ENCODE measurements at places on chromosomes 4 and X.

- no peak for DNase-seq
Measured at GRCh38 chrX:68942840-68943239, 114.0 kb downstream of the EFNB1 start.

DNA sequence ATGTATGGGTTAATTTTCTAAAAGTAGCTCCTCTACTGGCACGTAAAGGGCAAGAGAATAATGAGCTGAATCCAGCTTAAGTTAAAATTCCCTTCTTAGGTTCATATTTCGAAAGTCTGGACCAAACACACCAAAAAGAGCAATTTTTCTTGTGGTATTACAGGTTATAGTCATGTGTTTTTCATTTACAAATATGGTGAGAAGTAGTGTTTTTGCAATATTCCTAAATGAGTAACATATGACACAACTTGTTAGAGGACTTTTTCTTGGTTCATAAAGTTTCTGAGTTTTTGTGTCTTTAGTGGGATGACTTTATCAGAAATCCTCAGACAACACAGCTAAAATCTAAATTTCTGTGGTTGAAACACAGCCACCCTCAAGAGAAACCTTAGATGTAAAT, 172.1 kb downstream of the AFF2 start:
- no peak for DNase-seq

DNA sequence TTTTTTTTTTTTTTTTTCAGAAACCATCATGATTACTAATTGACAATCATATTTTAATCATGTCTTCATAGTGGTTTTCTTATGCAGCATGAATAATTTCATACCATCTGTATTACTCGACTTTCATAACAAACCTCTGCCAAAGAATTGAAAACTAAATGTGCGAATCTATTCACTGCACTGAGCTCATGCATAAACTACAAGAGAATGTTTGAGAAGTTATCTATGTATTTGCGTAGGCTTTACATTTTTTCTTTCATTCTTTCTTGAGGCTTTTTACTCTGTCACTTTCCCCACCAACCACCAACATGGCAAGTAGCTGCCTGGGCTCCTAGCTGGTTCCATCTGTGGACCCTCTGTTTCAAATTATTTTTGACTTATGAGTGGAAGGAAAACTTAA, 1761.0 kb downstream of the STIM2 start:
- DNase-seq = no peak

DNA sequence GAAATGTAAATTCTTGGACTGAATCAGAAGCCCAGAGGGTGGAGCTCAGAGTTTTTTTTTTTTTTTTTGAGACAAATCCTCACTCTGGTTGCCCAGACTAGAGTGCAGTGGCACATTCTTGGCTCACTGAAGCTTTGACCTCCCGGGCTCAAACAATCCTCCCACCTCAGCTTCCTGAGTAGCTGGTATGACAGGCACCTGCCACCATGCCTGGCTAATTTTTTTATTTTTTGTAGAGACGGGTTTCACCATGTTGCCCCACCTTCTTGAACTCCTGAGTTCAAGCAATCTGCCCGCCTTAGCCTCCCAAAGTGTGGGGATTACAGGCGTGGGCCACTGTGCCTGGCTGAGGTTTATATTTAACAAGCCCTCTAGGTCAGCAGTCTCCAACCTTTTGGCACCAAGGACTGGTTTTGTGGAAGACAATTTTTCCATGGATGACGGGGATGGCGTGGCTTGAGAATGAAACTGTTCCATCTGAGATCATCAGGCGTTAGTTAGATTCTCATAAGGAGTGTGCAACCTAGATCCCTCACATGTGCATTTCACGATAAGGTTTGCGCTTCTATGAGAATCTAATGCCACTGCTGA, 76.7 kb downstream of the FHIP1A start:
- no peak for DNase-seq

- no peak for DNase-seq
Measured at GRCh38 chrX:11698702-11699101, 33.0 kb upstream of the ARHGAP6 start.

DNA sequence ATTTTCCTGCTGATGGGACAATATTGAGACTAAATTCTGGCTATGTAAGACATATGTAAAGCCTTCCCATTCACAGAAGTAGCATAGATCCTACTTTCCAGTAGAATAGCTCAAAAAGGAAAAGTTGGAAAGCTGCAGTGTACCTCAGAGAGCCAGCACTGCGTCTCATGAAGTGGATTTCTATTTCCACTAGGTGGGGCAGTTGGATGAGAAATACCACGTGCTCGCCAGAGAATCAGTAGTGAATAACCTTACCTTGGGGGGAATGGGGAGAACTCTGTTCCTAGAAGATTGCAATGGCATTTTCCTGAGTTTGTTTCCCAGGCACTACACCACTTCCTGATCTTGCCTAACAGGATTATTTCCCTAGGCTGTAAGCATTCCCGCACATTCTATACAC, 907.1 kb downstream of the FSTL5 start:
- no peak for DNase-seq

GRCh38 chr4:52071791-52072546, 20.9 kb downstream of the SPATA18 start:
- DNase-seq = no peak

DNA sequence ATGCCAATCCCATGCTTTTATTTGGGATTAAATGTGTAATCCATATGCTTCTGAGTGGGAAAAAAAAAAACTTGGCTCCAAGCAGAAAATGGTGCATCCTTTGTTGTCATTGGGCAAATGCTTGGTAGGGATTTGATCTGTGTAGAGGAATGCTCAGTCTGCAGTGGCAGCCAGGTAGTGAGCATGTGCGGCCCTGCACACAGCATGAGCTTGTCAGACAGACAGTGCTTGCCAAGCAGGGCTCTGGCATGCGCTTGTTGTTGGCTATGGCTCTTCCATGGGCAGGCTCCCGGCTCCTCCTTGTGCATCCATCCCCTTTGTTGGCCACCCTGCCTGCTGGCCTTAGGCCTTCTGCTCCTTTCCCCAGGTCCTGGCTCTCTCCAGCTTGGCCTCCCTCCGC, 130.3 kb downstream of the GPR143 start:
- DNase-seq = no peak

- DNase-seq = no peak
Measured at GRCh38 chr4:6469898-6470501, 2.4 kb downstream of the PPP2R2C start.

DNA sequence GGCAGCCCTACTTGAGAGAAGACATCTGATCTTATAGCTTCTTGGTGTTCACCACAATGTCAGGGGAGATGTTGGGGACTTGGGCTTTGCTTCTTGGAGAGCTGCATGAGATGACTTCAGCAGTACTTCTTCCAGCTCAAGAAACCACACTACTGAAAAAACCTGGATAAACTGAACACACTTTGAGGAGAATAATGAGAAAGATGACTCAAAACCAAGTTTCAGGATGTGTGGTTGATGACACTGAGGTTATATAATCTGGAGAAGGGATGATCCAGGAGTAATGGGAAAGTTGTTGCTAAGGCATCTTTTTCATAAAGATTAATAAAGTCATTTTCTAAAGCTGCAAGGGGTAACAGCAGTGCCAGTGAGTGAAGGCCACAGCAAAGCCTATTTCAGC, 58.4 kb upstream of the PNPLA4 start:
- no peak for DNase-seq

GRCh38 chr4:56986952-56987351, 8.3 kb downstream of the POLR2B start:
- no peak for DNase-seq

- DNase-seq = no peak
Measured at GRCh38 chr4:71938776-71939175, 93.0 kb upstream of the NPFFR2 start.

DNA sequence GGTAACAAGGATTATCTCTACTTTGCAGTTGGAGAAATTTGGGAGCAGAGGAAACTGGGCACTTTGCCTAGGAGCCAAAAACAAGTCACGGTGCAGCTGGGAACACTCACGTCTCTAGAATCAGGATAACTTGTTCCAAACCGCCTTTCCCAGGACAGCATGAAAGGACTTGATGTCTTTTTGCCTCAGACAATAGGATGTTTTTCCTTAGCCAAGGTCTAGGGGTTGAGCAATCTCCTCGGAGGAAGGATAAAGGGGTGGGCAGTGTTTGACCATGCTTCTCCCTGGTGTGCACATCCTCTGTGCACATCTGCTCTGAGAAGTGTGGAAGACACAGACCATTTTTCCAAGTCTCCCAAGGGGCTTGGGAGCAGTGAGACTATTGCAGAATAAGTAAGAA, 1.7 kb upstream of the SPARCL1 start:
- DNase-seq = no peak

DNA sequence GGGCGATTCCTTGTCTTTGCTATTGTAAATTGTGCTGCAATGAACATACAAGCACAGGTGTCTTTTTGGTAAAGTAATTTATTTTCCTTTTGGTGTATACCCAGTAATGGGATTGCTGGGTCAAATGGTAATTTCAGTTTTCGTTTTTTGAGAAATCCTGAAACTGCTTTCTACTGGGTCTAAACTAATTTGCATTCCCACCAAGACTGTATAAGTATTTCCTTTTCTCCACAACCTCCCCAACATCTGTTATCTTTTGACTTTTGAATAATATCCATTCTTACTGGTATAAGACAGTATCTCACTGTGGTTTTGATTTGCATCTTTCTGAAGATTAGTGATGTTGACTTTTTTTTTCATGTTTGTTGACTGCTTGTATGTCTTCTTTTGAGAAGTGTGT, 2506.0 kb downstream of the PCDH7 start:
- no peak for DNase-seq

DNA sequence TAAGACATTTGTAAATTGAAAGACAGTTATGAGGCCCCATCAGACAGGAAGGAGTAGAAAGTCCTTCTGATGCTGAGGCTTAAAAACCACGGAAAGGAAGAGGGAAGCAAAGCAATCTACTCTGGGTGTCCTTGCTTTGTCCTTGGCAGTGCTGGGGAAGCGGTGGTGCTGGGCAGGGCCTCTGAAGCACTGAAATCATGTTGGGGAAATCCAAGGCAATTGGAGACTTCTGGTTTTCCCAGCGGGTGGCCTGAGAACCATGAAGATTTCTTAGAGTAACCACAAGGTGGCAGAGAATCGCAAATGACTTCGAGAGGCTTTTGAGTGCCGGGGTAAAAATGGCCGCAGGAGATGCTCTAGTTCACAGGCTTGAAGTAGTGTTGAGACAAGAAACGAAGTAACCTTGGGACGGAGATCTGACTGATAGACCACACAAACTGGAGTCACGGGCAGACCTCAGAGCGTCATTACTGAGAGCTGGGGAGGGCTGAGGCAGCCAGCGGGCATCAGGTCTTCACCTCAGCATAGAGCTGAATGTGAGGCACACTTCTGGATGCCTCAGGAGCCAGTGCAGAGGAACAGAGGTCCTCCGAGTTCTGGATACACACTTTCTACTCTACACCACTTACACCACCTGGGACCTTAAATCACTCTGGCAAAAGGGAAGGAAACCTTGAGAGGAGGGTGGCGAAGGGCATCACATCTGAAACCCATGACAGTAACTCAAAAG, 130.7 kb upstream of the GPRIN3 start:
- DNase-seq = peak; percentile 16

- no peak for DNase-seq
Measured at GRCh38 chr4:89549907-89550306, 242.3 kb upstream of the GPRIN3 start.

GRCh38 chr4:124065936-124066335, 646.6 kb downstream of the ANKRD50 start:
- no peak for DNase-seq

GRCh38 chrX:15158736-15159406, 111.0 kb downstream of the ASB9 start:
- no peak for DNase-seq

- DNase-seq = no peak
Measured at GRCh38 chr4:25160714-25161592, 704 bp upstream of the SEPSECS start.

DNA sequence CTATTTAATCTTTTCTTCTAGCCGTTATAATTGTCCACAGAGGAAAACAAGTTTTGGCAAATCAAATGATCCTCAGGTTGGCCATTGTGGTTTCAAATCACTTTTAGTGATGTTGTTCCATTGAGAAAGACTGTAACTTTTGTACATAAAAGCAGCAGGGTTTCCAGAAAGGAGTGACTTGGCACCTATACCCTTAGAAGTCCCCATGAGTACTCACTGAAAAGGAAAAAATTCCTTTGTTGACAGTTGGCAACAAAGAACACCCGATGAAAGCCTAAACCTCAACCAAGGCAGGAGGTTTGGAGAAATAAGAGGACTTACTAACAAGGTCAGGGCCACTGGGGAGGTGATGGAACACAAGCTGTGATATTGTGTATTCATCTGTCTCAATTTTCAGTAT, 474.4 kb downstream of the RAPGEF2 start:
- DNase-seq = no peak

- DNase-seq = no peak
Measured at GRCh38 chr4:147078875-147079658, 133.4 kb upstream of the TTC29 start.

DNA sequence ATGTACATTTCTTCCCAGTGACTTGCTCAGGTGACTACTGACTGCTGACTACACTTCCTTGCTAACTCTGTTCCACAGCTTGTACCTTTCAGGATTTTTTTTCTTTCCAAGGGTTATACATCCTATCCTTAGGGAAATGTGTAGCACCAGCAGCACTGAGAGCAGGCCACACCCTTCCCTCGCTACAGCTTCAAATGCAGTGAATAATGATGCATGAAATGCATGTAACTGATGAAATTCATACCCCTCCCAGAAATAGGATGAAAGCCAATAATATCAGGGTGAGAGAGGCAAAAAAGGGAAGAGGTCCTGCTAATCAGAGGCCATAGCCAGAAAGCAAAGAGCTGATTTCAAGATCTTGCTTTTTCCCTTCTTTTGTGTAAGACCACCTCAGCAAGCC, 6.2 kb upstream of the FGF16 start:
- no peak for DNase-seq

GRCh38 chr4:80225595-80225994, 28.3 kb downstream of the PRDM8 start:
- DNase-seq = no peak

DNA sequence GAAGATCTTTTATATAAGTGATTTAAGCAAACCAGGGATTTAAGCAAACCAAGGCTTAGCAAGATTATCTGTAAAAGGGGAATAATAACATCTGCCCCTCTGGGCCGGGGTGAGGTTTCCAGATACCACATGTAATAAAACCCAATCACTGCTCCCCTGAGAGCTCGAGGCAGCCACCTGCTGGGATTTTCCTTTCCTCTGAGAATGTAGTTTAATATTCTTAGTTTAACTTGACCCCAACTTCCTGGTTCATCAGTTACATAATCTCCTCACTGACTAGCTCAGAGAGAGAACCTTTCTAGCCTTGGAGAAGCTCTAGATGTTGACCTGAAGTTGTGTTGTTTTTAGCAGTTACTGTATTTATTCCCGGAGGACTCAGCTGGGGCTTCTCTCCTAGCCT, 322.4 kb downstream of the ARHGAP10 start:
- DNase-seq = no peak

- DNase-seq = no peak
Measured at GRCh38 chr4:83536362-83537272, 709 bp downstream of the GPAT3 start.
